ENCODE measurements at places on chromosomes 3 and 15.

DNA sequence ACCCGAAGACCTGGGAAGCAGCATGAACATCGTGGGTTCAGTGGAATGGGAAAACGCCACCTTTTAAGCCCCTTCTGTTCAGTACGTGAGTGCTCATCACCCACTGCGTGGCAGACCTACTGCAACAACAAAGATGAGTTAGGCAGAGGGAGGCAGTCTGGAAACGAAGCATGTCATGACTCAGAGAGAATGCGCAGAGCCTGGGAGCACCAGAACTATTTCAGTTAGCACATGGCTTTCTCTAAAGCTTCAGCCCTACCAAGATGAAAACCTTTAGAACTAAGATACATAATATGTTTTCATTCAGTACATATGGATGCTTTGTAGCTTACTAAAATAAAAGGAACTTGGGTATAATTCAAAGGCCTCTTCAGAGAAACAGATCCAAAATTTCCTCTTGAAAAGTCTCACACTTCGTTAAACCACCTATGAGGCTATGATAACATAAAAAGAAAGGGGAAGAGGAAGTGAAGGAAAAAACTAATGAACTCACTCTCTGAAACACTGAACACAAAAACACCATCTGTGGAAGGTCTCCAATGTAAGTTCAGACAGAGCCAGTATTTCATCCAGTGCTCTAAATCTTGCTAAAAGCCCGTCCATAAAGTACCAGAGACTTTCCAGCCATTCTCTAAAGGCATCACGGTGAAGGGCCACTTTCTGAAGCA lies 140.1 kb downstream of the OCA2 start:
- no peak for DNase-seq

- no peak for DNase-seq
These were observed 13.2 kb upstream of the LARP6 start for GRCh38 chr15:70866982-70867641.

GRCh38 chr15:81914734-81915256 lies 131.0 kb downstream of the MEX3B start:
- DNase-seq: no peak

GRCh38 chr3:71446260-71446659 lies 137.3 kb downstream of the FOXP1 start:
- no peak for DNase-seq
